ENCODE measurements at places on chromosomes 13 and 19.

DNA sequence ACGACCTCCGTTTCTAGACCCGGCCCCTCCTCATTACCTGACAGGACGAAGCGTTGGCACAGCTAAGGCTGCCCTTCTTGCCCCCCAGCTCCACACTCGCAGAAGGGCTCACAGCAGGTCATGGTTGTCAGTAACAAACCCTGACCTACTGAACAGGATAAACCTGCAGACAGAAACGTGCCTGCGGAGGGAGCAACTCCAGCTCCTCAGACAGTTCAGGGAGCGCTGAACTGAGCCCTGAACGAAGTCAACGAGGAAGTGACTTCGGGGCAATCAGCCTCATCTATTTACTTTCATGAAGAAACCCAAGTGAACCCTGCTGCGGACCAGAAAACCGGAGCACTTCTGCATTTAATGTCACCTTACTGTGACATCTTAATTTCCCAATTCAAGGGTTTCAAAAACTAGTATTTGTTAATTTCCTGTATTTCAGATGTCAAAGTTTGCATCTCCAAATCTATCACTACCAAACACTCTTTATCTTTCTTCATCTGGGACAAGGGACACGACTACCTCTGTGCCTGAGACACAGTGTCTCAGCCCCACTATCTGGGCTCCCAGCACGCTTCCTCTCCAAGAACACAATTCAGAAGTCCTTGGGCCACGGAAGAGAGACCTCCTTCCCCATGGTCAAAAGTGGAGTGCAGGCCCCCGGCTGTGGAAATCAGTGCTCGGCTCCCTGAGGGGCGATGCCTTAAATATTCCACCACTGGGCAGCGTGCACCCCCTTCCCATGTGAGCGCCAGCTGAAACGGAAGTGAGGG, 40.2 kb downstream of the CARS2 start:
- DNase-seq, result no peak

- no peak for DNase-seq
Measured at GRCh38 chr13:44221657-44222056, 152.0 kb upstream of the SERP2 start.

DNA sequence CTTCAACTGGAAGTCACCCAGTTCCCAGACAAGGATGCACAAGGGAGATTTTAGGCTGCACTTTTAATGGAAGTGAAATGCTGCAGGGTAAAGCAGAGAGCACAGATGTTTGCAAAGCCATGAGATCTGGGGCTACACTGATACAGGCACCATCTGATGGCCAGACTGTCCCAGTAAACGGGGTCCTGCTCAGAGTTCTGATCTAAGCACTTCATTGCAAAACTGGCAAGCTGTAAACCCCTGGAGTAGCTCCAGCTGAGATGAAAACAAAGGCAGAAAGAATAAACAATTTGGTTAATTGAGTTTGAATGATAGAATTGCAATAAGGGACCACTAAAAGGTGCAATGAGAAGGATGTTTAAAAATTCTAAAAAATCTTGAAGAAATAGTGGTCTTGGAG, 197.1 kb downstream of the OXGR1 start:
- no peak for DNase-seq

GRCh38 chr13:94758436-94758960, 46.2 kb upstream of the SOX21 start:
- no peak for DNase-seq

DNA sequence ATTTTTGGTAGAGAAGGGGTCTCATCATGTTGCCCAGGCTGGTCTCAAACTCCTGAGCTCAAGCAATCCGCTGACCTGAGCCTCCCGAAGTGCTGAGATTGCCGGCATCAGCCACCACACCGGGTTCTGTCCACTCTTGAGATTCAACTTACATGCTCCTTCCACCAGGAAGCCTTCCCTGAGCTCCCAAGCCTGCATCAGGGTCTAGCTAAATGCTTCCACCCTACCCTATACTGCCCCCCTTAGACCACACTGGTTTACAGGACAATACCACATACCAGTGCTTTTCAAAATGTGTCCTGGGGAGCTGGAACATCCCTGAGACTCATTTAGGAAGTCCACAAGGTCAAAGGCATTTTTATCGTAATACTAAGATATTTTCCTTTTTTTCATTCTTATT, 15.1 kb upstream of the CACNG8 start:
- DNase-seq, result no peak

DNA sequence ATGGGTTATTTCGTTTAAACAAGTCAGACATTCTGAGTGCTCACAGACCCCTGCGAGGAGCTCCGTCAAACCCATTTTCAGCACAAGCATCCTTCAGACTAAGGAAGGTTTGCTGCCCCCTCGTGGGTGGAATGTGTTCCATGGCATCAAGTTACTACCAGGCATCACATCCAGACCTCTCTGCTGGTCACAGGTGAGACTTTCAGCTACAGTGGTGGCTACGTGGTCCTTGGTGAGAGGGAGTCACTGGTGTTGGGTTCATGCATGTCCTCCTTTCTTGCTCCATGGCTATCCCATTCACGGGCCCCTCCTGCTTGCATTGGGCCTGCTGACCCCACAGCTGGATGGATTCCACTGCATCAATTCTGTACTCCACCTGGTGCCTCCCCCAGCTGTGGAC, 9.1 kb upstream of the LILRB5 start:
- peak; percentile 65 for DNase-seq

All from fibroblast of skin of scalp (primary cell).